ENCODE measurements at places on chromosomes 3 and 15.

DNA sequence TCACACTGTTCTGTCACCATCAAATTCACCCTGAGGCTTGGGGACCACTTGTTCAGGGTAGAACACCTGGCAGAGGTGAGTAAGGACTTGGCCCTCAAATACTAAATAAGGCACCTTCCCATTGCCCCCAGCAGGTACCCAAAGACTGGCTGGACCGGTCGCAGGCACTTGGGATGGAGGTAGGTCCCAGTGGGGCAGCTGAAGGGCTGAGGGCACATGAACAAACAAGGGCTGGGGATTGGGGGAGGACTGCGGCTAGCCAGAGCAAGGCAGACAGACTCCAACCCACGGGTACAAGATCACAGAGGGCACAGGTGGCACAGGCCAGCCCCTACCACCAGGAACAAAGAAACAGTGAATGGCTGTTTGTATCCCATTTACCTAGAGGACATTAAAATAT, 1.9 kb downstream of the MRPS25 start:
- no peak for DNase-seq

DNA sequence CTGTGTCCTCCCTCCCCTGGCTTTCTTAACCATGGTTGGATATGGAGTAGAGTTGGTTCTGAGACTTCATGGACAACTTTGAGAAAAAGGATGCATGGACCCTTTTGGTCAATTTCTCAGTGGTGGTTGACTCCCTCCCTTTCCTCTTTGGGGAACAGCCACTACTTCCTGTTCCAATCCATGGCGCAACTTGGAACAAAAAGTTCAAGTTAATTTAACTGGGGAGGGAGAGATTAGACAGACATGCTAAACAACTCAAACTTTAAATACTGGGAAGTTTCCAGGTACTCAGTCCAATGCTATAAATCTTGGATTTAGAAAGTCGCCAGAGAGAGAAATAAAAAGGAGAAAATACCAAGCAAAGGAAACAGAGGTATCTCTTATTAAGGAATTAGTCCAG, 202.2 kb downstream of the PDZRN3 start:
- no peak for DNase-seq

- DNase-seq, result no peak
Measured at GRCh38 chr3:184583578-184584451, 22.2 kb downstream of the EPHB3 start.

DNA sequence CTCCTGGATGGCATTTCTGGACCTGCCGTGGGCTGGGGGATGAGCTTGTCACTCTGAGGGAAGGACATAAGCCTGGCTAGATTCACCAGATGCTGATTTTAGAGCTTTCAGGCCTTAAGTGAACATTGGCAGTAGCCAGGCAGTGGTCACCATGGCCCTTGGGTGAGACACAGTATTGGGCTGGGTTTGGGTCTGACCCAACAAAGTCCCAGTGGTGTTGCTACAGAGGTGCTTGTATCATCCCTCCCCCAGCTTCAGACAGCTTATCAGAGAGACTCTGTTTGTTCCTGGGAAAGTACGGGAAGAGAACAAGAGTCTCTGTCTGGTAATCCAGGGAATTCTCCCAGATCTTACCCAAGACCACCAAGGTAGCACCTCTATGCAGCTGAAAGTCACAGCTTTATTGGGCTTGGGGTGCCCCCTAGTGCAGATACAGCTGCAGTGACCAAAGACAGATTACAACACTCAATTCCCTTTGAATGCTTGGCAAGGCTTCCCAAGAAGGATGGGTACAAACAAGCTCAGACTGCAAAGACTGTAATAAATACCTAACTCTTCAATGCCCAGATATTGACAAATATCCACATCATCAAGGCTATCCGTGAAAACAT, 9.8 kb upstream of the RUVBL1 start:
- DNase-seq, result peak; percentile 19

DNA sequence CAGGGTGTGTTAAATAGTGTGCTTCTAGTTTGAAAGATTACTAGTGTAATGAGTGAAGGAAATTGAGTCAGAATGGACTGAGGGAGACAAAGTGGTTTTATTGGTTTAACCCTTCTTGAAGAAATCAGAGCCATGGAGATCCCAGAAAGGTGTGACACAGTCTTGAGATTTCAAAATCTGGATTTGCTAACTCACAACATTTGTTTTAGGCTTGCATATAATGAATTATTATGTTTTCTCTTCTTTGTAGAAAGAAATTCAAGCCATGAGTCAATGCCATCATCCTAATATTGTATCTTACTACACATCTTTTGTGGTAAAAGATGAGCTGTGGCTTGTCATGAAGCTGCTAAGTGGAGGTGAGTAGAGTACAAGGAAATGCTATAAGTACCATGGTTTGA, 25.1 kb downstream of the OXSR1 start:
- no peak for DNase-seq

GRCh38 chr15:40087068-40087810, 21.4 kb downstream of the BMF start:
- no peak for DNase-seq

DNA sequence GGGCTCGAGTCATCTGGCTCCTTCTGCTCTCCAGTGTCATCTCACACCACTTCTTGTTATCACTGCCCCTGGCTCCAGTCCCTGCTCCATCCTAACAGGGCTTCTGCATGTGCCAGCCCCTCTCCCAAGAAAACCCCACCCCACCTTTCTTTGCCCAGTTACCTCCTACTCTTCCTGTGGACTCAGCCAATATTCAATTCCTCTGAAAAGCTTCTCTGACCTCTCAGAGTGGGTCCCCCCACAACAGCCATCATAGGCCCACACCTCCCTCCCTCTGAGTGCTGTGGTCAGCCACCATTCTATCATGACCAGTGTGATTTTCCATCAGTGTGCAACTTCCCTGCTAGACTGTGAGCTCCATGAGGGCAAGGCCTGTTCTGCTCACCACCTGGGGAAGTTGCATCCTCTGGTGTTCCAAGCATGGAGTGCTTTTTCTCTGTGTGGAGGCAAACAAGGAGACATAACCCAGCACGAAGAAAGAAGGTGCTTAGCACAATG, 71.6 kb downstream of the ADCY5 start:
- no peak for DNase-seq

DNA sequence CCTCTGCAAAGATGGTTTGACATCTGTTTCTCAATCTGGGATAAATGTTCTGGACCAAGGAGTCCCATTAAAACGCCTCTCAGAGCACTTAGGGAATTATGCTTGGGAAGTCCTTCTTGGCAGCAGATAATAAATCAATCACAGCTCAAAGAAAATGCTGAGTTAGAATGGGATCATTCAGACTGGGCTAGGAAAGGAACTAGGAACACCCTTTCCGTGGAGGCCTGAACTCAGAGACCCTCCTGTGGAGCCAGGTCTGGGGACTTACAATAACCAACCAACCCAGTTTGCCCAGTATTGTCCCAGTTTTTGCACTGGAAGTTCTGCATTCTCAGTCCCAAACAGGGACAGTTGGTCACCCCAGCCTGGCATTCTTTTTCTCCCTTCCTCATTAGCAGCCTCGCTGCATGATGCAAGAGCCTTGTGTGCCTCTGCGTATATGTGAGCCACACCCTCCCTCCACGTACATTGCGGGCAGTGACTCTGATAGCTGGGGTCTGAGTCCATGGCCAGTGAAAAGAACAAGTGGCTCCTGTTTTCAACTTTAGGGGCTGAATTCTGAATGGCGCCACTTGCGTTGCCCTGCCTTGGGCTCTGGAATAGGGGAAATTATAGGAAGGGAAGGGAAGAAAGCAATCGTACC, 88.7 kb downstream of the SEMA5B start:
- DNase-seq, result no peak

DNA sequence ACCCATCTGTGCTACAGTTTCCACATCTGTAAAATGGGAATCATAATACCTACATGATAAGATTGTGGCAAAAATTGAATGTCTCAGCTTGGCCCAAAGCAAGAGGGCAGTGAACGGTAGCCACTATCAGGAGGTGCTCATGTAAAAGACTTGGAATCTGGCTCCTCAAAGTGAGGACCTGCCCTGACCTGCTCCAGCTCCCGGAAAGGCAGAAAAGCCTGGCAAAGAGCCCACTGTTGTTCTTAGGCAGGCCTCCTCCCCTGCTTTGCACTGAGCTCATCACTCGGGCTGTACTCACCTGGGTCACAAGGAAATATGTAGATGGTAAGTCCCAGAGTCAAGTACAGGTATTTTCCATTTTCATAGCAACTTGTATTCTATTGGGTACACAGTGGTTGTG, 250.7 kb upstream of the TBL1XR1 start:
- DNase-seq, result no peak

DNA sequence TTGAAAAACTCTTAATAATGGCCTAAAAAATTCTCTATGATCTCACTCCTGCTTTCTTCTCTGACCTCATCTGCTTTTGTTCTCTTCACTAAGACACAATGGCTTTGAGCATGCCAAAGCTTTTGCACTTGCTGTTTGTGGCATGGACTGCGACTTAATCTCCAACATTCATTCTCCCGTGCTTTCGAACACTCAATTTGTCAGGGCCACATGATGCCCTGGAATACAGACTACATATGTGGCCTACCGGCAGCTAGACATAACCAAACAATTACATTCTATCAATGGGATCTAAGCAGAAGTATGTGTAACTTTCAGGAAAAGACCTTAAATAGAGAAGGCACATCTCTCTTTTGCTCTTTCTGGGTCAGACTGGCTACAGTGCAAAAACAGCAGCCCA, 506.5 kb downstream of the MAGI1 start:
- no peak for DNase-seq

DNA sequence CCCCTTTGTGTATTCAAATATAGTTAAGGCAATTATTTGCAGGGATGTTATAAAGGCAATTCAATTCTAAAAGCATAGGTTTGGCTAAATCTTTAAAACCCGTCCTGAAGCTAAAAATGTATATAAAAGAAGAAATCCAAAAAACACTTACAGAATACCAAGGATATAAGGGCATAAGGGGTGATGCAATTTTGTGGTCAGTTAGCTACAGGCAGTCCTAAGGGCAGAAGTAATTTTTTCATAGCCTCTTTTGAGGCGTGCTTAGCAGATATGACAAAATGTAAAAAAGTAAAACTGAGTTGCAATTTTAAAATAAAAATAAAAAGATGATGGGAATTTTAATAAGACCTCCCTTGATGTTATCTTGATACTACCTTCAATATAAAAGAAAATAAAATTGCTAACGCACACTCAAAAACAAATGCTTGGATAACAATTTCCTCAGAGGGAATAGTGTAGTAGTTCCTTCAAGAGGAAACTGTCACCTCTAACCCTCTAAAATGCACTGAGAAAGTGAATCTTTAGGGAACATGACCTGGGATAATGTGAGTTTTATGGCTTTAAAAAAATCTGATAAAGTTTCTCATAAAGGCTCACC, 104.2 kb downstream of the MYH15 start:
- no peak for DNase-seq

DNA sequence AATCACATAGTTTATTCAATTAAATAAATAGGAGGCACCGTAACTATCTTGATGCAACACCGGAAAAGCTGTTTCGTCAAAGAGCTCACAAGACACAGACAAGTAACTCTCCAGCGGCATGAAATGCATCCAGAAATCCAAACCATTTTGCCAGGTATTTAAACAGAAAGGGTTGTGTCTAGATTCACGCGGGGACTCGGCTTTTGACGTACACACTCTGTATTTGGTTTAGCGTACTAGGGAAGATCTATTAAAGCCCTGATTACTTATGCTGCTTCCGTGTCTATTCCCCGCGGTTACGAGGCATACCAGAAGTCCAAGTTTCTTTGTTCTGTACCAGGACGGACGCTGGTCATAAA, 718 bp downstream of the BNIP2 start:
- no peak for DNase-seq

GRCh38 chr15:67063689-67064606, 1.5 kb upstream of the SMAD3 start:
- no peak for DNase-seq

Data from T-helper 17 cell (primary cell).